ENCODE measurements at places on chromosomes 7 and 10. TPM values are rescaled to one million over a fixed set of nuclear protein-coding genes. Genes with fewer than 3 reads are reported as not detected.
A peak's percentile ranks its signal among the peaks of the same experiment; 100 is the strongest.

DNA sequence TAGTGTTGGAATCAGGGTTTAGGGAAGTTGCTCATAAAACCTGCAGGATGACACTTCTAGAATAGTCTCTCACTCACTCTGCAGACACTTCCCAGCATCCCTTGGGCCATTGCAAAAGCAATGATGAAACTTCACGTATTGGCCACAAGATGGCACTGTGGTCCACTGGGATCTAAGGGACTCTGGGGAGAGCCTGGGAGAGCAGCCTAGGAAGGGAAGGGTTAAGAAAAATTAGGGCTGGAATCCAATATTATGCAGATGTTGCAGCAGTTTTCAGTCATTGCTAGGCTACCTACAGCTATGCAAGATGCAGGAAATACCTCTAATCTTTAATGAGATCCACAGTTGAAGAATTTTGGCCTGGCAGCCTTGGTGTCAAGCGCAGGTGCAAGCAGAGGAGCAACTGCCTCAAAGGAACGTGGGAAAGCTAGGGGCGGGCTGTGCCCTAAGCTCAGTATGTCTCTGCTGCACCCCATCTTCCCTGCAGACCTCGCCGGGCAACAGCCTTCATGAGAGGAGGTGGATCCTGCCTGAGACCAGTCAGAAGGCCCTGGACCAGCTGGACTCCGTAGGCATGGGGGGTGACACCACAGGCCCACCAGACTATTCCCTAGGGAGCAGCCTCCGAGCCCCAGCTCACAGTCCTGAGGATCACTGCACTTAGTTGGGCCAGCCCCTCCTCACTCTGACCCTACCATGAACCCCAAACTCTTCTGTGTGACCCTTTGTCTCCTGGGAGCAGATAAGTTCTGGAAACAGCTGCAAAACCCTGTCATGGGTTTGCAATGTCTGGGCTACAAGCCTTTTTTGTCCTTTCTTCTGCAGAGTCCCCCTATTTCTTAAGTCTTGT is 127.9 kb upstream of the PRSS58 start:
- DNase-seq, result peak; percentile 69

Gene LRRC17
- 38.0 TPM for total RNA-seq

GRCh38 chr7:129640400-129640799 is 28.9 kb downstream of the NRF1 start:
- no peak for DNase-seq

Gene OR2A12
- total RNA-seq, result not detected

GRCh38 chr10:6049031-6049400 is 13.2 kb downstream of the IL2RA start:
- no peak for DNase-seq

GRCh38 chr10:48685731-48686130 is 1.1 kb downstream of the WDFY4 start:
- DNase-seq, result no peak

Gene CADPS2
- 22.0 TPM for total RNA-seq

DNA sequence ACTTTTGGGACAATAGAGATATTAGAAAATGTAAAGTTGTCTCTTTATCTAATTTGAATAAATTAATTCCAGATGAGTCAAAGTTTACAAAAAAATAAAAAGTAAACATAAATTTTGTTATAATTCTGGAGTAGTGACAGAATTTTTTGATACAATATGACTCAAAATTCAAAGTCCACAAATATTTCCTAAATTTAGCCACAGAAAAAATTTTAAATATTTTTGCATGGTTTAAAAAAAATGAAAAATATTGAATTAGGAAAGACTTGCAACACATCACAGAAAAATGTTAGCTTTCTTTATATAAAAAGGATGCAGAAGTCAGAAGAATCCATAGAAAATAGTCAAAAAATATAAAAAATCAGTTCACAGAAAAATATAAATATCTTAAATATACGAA is 117.7 kb downstream of the ARHGAP21 start:
- DNase-seq, result no peak

DNA sequence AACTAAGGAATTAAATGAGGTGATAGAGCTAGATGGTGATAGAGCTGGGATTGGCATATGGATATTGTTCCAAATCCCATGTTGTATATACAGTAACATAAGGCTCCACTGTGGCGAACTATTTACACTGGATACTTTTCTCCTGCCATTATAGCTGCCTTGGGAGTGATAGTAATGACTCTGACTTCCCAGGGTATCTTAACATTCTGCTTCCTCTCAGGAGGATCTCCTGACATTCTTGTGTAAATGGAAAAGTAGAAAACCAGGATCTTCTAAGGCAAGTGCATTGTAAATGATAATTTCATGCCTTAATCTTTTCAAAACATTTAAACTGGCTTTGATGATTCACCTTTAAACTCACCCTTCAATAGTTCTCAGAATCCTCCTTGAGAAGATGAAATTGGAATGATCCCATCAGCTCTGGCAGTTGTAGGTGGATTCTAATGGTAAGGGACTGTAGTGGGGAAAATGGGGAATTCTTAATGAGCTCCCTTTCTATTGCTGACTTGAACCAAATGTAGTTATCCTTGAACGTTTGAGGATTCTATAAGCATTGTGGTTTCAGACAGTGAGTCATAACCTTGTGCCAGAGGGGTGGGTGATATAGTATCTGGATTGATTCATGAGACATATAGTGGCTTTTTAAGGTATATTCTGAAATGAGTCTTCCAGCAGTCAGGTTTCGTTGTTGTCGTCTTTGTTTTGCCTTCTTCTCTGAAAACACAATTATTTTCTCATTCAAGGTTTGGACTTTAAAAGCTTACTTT is 450.0 kb downstream of the SUGCT start:
- DNase-seq, result no peak

- peak; percentile 71 for DNase-seq
Measured at GRCh38 chr10:21329995-21330627, 195.4 kb downstream of the SKIDA1 start.

GRCh38 chr10:9950070-9950469 is 1067.6 kb upstream of the CELF2 start:
- DNase-seq, result no peak

Gene ARMC3
- total RNA-seq, result 0.51 TPM

Gene PLXNA4
- total RNA-seq, result 5.7 TPM

Gene GNAT3
- 4.0 TPM for total RNA-seq

DNA sequence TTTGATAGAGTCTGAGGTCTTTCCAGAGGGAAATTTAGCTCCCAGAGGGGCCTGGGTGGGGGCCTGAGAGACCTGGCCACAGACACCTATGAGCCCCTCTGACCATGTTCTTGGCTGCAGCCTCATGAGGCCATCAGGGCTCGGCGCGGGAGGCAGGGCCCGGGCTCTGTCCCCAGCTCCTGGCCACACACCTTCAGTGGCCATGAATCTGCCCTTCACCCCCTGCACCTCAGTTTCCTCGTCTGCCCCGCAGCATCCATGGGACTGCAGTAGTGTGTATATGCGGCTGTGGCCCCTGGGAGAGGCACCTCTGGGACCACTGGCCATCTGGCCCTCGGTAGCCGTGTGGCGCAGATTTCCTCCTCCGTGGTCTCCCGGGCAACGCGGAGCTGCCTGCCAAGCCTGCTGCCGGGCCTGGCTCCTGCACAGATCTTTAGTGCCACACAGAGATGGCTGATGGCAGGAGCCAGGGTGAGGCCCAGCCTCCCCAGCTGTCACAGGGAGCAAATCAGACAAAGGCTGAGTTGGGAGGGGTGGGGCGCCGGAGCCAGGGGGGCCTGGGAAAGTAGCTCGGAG is 23.6 kb upstream of the ADCYAP1R1 start:
- DNase-seq, result peak; percentile 89

DNA sequence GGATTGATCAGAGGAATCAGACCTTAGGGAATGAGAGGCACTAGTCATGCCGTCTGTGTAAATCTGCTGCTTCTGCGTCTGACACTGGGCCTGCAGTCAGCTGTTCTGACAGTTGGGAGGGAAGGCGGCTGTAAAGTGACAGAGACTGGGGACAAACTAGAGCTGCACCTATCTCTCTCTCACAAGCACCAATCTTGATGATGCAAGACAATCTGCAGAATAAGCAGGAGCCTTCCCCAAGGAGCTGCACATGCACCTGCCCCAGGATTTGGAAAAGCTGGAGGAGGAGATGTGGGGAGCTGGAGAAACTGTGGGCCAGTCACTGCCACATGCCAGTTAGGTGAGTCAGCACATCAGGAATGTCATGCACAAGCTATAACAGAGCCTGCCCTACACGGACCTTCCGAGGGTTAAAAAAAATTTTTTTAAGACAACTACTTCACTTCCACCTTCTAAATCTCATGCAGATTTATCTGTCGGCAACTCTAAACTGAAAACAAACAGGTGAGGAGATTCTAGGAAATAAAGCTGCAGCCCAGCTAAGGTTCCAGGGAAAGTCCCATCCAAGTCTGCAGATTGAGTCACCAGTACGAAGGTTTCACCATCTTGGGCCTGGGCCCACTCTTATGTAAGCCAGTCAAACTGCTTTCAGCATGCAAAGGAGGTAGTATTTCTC is 39.2 kb downstream of the ENO4 start:
- DNase-seq, result peak; percentile 39

DNA sequence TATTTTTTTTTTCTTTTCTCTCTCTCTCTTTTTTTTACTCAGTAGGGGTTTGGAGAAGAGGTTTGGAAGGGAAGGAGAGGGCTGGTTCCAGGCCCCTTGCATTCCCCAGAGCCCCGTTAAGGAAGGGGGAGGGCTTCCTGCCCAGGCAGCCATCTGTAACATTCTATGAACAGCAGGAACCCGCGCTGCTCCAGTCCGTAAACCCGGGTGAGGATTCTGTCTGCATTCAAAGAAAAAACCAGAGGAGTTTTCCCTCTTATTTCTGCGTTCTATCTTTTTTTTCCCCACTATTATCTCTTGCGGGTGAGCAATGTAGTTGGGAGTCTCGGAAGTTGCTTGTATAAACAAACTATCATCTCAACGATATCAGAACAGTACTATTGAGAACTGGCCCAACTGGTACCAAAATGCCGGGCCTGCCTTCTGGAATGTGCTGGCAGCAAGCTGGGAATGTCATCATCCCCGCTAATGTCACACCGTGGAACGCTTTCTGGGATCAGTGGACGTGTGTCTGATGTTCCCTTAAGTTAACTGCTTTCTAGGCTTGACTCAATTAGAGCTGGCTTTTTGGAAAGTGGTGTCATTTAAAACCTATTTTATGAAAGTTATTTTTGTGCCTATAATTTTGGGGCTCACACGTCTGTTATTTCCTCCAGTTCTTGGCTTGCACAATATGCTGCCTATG is 153.1 kb upstream of the MEOX2 start:
- peak; percentile 79 for DNase-seq

Gene ITIH5
- total RNA-seq, result 67.9 TPM

DNA sequence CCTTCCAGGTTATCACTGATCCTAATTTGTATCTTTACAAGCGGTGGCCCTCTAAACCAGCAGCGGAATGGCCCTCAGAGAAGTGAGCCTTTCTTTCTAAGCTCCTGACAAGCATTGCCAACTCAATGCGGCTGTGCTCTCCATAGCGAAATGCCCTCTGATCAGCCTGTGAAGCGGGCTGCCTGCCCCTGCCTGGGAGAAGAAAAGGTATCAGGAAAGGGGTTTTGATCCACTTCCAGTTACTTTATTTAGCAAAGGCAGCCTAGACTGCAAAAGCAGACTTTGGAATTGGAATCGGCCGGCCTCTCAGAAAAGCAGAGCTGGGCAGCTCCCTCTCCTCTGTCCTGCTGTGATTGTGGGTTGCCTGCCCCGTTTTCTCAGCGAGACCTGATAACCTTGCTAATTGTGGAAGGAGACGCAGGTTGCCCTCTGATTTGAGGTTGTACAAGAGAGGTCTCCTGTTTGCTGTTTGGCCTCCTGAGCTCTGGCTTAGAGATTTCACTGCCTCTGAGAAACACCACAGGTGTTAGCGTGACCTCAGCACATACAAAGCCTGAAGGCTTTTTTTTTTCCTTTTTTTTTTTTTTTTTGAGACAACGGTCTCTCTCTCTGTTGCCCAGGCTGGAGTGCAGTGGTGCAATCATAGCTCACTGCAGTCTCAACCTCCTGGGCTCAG is 53.9 kb upstream of the SH2B2 start:
- no peak for DNase-seq

Gene DGKB
- 2.6 TPM for total RNA-seq

DNA sequence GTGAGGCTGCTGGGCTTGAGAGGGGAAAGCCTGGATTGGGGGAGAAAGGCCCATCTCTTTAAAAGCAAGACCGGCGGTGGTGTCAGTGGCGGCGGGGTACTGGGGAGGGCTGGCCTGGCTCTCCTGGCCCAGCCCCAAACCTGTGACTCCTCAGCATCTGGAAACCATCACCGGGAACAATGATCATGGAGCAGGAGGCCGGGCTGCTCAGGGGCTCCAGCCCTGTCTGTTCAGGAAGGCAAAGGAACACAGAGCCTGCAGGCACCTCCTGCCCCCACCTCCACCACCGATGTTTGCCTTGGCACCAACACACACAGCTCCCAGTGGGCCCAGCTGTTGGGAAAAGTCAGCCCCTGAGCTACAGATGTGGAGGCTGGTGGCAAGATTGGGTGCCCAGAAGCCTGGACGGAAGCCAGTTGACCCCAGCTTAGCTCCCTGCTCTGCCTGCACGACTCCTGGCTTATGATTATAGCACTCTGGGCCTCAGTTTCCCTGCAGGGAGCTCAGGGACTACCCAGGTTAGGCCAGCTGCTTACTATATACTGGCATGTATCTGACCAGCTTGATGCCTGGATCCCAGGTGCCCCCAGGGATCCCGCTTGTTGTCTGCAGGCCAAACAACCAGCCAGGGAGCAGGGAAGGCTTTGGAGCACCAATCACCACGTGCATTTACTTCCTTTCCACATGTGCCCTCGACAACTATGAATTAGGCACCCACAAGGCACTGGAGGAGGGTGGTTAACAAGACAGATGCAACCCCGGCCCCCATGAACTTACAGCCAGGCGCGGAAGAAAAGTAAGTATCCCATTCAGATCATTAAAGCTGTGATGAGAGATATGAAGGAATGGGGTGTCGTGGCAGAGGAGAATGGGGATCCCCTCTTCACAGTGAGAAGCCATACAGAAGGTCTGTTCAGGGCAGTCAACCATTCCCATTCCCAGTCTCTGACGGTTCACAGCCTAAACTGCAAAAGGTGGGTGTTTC is 37.3 kb downstream of the ZCCHC24 start:
- peak; percentile 80 for DNase-seq
